Caco-2 (cell line): ENCODE measurements at places on chromosomes 6 and 20.

- no peak for DNase-seq
These were observed 59.0 kb downstream of the MDGA1 start for GRCh38 chr6:37638414-37639341.

GRCh38 chr6:47229255-47229654, 80.5 kb downstream of the TNFRSF21 start:
- DNase-seq: no peak

DNA sequence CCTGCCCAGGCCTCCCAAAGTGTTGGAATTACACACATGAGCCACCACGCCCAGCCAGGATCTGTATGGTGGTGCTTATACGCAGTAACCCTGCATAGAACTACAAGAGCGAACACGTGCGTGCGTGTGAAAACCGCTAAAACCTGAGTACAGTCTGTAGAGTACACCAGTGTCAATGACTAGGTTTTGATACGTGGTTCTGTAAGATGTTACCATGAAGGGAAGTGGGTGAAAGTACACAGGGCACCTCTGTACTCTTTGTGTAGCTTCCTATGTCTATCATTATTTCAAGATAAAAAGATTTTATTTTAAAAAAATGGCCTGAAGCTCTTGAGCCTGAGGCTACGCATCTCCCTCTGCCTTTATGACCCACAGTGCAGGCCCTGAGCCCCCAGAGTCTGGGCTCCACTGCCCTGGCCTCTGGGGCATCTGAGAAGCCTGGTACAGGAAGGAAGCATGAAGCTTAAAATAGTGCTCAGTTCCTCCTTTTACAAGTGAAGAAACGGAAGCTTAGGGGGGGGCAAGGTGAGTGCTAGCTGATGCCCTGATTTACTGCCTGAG, 21.6 kb downstream of the LY86 start:
- no peak for DNase-seq

GRCh38 chr6:113959235-113959634, 11.7 kb downstream of the HDAC2 start:
- DNase-seq: no peak

- DNase-seq: peak; percentile 2
These were observed 614.5 kb downstream of the PKHD1 start for GRCh38 chr6:51472745-51473487.

DNA sequence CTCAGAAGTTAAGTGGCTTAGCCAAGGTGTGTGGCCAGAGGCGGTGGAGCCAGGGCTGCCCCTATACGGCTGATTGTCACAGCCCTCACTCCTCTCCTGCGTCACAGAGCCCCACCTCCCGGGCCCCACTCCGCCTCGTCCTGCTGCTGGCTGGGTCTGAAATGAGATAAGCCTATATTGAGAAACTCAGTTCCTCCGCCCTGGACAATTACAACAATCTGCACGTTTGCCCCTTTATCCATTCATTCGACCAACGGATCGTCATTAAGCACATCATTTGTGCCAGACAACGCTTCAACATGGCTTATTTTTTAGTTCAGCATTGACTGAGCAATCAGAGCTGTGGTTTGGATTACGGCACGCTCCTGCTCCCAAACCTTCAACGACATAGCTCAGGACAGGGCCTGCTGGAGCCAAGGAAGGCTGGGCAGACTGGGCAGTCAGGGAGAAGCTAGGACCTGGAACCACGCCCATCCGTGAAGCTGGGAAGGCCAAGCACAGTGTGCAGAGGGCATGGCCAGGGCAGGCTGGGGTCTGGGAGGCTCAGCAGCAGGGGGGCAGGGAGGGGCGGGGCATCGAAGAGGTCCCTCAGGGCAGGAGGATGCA, 16.6 kb upstream of the EZR start:
- DNase-seq: peak; percentile 62

- no peak for DNase-seq
These were observed 114.7 kb downstream of the ERMARD start for GRCh38 chr6:169866140-169866534.

DNA sequence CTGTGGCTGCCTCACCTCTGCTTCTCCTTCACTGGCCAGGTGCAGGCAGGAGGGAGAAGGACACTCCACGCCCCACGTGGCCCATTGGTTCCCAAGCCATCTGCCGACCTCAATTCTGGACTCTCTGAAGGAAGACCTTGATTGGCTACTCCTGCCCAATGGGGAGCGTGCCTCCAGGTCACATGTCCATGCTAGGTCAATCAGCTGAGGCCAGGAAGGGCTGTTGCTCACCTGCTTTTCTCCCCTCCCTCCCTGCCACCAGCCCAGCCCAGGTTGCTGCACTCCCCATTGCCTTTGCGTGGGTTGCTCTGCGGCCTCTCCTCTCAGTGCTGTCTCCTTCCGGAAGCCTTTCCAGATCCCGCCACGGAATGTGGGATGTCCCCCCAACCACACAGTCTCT, 21.9 kb upstream of the CDH4 start:
- no peak for DNase-seq

GRCh38 chr6:89237158-89237557, 20.0 kb upstream of the GABRR1 start:
- DNase-seq: no peak

DNA sequence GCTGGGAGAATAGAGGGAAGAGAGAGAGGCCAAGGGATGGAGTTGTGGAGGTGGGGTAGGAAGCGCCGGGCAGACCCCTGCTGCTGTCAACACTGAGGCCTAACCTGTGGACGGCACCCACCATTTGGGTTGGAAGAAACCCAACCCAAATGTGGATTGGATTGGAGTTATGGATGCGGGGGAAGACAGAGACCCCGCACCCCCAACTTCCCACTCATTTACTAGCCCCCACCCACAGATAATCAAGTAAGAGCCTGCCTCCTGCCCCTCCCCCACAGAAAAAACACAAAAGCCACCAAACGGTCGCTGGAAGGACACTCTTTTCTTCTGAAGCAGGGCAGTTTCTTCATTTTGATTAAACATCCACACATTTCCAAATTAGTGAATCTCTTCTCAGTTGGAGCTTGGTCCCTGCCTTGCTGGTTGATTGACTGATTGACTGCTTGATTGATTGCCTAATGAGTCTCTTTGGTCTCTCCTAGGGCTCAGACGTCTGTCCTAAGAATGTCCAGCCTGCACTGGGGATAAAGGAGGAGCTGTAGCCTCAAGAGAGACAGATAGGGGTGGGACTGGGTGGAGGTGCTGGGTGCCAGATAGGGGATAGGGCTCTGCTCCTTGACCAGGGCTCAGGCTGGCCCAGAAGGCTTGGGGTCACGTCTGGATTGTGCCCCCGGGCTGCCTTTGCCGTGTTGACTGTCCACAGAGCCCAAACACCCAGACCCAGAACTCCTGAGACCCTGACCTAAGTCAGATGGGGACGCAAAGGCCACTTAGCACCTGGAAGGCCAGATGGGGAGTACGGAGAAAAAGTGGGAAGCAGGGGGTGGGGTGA, 74.9 kb upstream of the FOXP4 start:
- no peak for DNase-seq

GRCh38 chr6:74041420-74041819, 345.4 kb downstream of the CD109 start:
- no peak for DNase-seq

DNA sequence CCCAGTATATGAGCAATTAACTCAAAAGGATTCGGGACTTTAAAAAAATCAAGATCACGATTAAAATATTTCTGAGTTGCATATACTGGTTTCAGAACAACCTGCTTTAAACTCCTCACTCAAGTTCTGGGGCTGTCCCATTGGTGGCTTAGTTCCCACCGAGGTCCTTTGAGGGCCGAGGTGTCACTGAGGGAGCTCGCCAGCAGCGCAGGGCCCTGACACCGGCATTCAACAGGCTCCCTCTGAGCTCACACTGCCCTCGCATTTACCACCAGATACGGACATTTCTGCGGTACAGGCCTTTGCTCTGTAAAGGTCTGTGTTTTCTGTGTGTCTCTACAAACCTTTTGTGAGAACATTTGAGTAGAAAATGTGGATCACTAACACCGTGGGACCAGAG, 24.4 kb upstream of the BNIP5 start:
- no peak for DNase-seq

DNA sequence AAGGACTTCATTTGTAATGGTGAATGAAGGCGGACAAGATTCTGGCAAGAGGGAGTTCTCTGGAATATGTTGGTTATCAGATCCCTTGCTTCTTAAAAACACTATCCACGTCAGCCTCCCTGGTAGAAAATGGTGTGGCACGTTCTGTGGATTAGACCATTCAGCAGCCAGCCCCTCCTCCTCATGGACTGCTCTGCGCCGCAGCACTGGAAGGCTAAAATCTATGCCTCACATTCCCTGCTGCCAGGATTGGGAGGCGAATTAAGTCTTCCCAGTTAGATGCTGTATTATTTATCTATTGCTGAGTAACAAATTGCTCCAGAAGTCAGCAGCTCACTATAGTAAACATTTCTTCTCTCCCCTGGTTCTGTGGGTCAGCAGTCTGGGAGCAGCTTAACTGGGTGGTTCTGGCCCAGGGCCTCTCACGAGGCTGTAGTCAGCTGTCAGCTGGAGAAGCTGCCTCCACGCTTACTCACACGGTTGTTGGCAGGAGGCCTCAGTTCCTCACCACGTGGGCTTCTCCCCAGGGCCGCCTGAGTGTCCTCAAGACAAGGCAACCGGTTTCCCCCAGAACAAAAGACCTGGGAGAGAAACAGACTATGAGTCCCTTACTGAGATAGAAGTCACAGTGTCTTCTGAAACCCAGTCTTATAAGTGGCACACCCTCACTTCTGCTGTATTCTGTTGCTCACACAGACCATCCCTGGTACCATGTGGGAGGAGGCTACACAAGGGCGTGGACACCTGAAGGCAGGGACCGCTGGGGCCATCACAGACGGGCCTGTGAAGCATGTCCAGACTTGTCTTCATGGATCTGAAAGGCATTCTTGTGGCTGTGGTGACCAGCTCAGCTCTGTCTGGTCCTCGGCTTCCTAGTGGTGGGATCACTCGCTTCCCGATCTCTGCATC, 101.0 kb downstream of the NRN1 start:
- DNase-seq: no peak

GRCh38 chr20:3818155-3819151, 1.9 kb upstream of the AP5S1 start:
- peak; percentile 85 for DNase-seq

GRCh38 chr20:15196547-15197255, 859.3 kb upstream of the FLRT3 start:
- DNase-seq: no peak

DNA sequence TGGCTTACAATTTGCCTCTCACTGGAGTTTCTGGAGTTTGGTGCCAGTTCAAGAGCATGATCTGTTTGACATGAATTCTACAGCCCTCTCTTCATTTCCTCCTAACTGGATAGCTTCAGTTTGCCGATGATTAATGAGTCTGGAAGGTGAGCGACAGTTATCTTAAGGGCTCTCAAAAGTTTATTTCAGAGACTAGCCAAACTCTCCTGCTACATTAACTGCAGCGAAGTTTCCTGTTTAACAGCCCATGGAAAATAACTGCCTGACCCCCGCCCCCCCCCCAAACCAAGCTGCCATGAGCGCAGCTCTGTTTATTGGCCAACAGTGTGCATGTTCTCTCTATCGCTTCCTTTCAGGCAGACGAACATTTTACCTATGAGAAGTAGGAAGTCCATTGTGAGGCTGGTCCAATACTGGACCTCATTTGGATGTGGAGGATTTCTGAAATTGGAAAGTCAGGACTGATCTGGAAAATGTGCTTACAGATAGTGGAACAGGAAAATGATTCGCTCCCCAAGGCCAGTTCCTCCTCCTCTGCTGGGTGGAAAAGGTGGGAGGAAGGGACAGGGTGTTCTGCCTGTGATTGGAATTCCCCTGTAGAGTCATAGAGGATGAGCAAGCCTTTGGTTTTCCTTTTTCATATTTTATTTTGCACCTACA, 522.2 kb upstream of the JAG1 start:
- DNase-seq: no peak

DNA sequence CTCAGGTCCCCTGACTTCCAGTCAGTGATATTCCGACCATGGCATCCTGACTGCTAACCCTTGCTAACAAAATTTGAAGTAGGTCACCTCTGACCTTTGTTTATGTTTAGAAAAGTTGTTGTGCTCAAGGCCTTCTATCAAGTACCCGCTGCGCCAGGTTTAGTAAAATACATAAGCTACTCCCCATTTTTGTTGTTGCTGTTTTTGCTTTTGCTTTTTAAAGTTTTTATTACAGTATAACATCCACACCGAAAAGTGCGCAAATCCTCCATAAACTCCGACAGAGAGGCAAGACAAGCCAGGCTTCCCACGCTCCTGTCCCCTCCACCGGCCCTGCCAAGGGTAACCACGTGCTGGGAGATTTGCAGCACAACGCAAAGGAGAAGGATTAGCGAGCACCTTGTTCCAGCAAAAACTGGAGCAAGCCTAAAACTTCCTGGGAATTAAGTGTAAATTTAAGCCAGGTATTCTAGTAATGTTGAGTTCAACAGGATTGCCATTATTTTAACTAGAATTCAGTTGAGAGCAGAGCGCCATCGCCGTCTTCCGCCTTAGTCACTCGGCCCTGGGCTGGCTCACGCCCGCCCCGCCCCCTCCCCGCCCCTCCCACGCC, 17.8 kb upstream of the HMGN4 start:
- peak; percentile 67 for DNase-seq

DNA sequence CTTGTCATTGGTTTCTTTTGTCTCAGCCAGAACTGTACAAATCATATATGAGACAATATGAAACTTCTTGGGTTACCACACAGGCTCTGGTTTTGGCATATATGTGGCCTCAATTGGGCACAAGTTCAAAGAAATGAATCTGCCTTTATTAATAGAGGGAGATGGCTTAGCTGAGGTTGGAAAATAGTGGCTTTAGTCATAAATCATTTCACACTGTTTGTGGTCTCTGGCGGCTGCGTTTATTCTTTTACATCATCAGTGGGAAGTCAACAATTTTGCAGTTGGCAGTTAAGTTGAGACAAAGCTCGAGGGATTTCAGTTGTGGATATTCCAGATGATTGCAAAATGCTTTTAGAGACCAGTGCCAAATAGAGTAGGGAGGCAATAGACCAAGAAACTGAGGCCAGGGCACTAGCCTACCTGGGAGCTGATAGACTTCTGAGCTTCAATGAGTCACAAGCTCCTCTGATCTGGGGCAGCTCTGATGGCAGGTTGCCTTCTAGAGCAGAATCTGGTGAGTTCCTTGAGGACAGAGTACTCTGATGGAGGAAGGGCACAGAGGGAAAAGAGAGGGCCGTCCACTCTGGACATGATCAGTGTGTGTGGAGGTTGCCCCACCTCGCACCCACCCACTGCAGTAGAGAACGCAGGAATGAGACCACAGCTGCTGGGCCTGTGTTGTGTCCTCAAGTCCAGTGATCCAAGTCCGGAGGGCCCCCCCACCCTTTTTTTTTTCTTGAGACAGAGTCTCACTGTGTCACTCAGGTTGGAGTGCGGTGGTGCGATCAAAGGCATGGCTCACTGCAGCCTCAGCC, 73.5 kb downstream of the ARMC2 start:
- no peak for DNase-seq
